ENCODE measurements at places on chromosomes 1 and 21.

DNA sequence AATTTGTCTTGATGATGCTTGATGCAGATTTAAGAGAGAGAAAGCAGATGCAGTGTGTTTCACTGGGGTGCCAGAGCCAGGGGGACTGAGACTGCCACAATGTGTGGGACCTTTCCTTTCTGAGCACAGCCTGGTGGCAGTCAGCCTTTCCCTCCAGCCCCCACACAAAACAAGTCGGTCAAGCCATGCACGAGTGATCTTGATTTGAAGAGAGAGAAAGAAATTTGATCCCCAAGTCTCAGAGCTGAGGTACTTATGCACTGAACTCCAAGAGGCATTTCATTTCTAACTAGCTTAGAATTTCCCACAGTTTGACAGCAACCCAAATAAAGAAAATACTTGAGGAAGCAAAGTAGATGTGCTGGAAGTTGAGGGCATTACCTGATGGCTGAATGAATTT lies 193.8 kb downstream of the ST6GALNAC3 start:
- no peak for DNase-seq

DNA sequence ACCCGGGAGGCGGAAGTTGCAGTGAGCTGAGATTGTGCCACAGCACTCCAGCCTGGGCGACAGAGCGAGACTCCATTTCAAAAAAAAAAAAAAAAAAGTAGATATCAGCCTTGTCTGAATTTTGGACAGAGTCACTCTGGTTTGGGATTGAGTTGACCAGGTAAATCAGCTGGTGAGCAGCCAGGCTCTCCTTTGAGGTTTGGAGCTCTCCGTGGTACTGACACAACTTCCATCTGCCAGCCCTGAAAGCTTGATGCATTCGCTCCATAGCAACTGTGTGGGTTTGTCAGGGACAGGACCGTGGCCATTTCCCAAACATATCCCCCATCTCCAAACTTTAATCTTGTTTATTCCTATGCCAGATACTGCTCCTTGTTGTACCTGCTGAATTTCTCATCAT lies 155.2 kb downstream of the DMRTA2 start:
- DNase-seq = no peak

- DNase-seq = peak; percentile 38
These were observed 2.7 kb downstream of the RGL1 start for GRCh38 chr1:183807549-183808168.

- DNase-seq = no peak
These were observed 120.0 kb downstream of the S1PR1 start for GRCh38 chr1:101356604-101357443.

DNA sequence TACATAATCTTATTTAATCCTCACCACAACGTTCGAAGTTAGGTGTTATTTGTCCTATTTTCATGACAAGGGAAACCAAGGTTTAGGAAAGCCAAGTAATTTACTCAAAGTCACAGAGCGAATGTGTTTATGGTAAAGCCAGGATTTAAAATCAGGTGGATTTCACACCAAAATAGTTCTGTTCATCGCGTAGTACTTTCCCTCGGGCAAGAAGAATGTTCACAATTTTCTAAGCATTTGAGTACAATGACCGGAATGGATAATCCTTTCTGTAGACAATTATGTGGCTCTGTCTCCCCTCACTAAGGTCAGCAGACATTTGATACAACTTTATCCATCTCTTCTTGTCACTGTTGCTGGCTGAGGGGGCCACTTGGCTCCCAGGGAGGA lies 204.2 kb downstream of the ST6GALNAC3 start:
- no peak for DNase-seq

GRCh38 chr1:93810316-93810715 lies 68.7 kb downstream of the DNTTIP2 start:
- no peak for DNase-seq

GRCh38 chr1:11925938-11926292 lies 312 bp downstream of the KIAA2013 start:
- peak; percentile 50 for DNase-seq

- no peak for DNase-seq
These were observed 46.1 kb downstream of the ECE1 start for GRCh38 chr1:21244154-21244553.

DNA sequence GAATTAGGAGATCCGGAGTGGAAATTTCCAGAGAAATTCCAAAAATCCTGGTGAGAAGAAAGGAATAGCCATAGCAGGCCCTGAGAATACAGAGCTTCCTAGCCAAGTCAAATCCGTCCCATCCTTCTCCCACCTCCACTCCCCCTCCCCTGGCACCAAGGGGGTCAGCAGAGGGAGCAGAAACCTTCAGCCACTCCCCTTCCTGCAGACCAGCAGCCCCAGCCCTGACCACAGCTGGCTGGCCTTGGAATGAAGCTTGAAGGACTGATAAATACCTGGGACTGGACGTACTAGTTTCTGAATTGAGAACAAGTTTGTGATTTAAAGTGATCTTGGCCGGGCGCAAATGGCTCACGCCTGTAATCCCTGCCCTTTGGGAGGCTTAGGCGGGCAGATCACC lies 13.8 kb upstream of the RIPPLY3 start:
- no peak for DNase-seq

DNA sequence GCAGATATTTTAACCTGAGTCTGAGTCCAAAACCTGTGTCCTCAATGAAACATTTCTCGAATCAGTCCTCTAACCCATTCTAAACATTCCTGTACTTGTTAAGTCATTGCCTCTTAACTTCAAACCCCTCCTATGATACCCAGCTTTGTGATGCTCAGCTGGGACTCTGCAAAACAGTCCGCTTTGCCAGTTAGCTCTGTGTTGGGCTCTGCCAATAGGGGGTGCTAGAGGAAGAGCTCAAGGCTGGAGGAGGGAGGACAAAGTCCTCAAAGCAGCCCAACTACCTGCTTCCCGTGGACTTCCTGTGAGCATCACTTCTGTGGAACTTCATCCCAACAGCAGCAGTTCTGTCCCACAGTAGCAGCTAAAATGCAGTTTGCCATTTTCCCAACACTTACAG lies 38.1 kb upstream of the SYT14 start:
- no peak for DNase-seq

- DNase-seq = no peak
These were observed 372 bp downstream of the SLC25A44 start for GRCh38 chr1:156194300-156194652.

GRCh38 chr1:44694863-44695478 lies 20.5 kb downstream of the ARMH1 start:
- no peak for DNase-seq

- no peak for DNase-seq
These were observed 3.6 kb downstream of the UROD start for GRCh38 chr1:45015683-45016082.

DNA sequence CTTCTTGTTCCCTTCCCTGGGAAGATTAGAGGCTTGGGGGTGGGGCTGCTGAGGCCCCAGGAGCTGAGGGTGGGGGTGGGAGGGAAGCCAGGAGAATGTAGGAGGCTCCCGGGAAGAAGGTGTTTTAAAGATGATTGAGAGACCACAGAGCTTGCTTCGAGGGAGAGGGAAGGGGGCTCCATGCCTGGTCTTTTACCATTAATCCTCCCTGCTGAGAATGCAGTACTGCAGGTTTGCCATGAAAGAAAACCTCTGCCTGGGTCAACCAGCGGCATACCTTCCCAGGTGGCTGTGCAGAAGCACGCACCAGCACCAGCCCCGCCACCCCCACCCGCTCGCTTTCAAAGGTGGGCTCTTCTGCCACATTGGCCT lies 15.4 kb downstream of the ABCA4 start:
- DNase-seq = no peak

DNA sequence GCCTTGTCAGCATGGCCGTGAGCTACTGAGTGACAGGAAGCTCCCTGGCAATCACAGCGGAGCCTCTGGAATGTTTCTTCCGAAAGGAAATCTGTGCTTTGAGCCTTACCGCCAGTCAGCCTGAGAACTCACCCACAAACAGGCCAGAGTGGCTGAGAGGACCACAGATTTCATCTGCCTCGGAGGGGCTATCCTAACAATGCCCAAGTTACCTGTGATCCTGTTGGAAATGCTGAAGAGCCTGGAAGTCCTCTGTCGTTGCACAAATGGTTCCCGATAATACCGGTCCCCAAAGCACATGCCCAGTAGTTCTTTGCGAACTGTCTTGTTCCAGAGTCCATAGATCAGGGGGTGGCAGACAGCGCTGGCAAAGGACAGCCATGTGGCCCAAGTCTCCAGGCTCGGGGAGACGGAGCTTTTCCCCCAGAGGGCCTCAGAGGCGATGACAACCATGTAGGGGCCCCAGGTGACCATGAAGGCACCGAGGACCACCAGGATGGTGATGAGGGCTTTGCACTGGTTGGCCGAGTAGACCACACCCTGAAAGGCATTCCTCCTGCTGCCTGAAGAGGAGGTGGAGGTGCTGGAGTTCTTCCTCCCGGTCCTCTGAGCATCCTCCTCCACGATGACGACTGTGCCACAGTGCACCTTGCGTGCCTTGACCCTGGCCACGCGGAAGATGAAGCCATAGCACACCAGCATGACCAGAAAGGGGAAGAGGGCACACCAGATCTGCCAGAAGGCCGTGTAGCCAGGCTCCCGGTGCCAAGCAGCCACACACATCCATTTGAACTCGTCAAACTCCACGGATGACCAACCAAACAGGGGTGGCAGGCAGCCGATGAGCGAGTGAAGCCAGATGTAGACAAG lies 40.2 kb downstream of the GPR161 start:
- no peak for DNase-seq

- DNase-seq = no peak
These were observed 81.8 kb downstream of the CDC7 start for GRCh38 chr1:91582431-91582921.

- DNase-seq = no peak
These were observed 3.6 kb downstream of the MAN1C1 start for GRCh38 chr1:25620211-25620610.

GRCh38 chr1:33683913-33684312 lies 180.0 kb upstream of the HMGB4 start:
- DNase-seq = peak; percentile 42

DNA sequence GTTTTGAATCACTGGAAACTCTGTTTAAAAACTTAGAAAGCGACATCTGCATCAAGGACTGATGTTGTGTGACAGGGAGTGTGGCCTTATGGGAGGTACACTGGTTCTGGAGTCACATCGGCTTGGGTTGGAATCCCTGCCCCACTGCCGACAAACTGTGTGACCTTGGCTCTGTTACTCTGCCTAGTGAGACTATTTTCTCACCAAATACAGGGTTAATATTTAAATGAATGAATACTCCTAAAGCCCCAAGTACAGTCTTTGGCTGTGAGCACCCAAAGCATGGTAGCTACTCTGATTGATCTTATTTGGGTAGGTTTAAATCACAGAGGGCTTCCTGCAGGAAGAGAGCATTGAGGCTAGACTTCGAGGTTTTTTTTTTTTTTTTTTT lies 102.0 kb downstream of the ACTL8 start:
- no peak for DNase-seq

DNA sequence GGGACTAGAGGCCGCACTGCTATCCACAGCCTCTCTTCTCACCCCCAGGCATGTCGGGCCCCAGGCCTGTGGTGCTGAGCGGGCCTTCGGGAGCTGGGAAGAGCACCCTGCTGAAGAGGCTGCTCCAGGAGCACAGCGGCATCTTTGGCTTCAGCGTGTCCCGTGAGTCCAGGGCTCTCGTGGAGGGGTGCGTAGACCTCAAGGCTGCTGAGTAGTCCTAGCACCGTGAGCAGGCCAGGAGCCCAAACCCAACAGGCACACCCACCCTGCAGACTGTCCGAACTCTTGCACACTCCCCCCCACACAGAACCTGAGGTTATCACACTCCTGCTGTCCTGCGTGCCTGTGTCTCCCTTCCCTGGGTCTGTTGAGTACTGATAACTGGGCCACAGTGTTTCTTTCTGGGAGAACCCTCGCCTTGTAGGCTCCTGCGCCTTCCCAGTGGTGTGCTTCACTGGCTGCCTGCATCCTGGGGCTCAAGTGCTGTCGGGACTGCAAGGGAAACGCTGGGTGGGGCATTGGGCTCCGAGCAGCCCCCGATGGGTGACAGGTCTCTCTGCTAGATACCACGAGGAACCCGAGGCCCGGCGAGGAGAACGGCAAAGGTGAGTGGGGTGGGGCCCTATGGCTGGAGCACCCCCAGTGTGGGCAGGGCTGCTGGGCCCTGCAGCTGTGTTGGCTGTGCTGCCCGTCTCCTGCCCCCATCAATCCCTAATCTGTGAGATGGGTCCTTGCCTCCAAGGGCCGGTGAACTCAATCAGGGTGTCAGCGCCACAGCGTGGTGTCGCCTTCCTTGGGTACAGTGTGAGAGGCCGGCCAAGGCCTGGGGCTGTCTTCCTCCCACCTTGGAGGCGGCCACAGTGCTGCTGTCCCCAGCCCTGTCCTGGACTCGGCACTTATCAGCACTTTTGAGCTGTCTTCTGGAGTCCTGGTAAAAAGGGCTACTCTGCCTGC lies 4.0 kb upstream of the GJC2 start:
- DNase-seq = no peak

GRCh38 chr1:28775121-28775942 lies 36.6 kb upstream of the OPRD1 start:
- DNase-seq = peak; percentile 88

DNA sequence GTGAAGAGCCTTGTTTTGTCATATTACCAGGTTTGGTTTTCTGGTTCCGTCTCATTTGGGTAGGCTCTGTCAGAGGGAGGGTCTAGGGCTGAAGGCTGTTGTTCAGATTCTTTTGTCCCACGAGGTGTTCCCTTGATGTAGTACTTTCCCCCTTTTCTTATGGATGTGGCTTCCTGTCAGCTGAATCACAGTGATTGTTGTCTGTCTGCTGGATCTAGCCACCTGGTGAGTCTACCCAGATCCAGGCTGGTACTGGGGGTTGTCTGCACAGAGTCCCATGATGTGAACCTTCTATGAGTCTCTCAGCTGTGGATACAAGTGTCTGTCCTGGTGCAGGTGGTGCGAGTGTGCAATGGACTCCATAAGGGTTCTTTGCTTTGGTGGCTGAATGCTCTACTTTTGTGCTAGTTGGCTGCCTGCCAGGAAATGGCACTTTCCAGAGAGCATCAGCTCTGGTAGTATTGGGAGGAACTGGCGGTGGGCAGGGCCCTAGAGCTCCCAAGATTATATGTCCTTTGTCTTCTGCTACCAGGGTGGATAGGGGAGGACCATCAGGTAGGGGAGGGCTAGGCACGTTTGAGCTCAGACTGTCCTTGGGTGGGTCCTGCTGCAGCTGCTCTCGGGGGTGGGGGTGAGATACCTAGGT lies 246.0 kb downstream of the RYR2 start:
- peak; percentile 48 for DNase-seq

DNA sequence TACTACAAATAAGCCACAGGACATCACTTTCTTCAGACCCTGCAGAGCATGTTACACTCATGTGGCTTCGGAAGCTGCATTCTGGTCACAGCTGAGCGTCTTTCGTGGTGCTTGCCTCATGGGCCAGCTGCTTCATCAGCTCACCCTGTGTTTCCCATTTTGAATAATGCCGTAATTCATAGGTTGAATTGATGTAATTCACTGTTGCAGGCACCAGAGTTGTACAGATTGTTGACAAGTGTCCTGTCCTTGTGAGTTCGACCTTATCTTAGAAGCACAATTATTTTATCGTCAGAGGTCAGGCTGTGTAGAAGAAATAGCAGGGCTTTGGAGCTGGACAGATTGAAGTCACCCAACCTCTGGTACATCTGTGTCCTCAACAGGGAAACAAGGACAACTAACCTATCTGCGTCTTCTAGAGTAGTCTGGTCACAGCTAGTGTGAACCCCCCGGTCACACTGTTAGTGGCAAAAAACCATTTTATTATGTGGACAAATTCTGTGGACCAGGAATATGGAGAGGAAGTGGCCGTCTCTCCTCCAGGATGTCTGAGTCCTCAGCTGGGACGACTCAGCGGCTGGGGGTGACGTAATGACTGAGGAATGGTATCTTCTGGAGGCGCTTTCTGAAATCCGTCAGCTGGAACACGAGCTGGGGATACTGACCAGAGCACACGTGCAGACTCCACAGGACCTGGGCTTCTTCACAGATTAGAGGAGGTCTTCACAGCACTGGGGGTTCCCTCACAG lies 17.8 kb downstream of the PKNOX1 start:
- peak; percentile 77 for DNase-seq

- DNase-seq = peak; percentile 68
These were observed 5.1 kb upstream of the CTSK start for GRCh38 chr1:150813028-150813707.
